ENCODE measurements at places on chromosomes 5 and 9.

DNA sequence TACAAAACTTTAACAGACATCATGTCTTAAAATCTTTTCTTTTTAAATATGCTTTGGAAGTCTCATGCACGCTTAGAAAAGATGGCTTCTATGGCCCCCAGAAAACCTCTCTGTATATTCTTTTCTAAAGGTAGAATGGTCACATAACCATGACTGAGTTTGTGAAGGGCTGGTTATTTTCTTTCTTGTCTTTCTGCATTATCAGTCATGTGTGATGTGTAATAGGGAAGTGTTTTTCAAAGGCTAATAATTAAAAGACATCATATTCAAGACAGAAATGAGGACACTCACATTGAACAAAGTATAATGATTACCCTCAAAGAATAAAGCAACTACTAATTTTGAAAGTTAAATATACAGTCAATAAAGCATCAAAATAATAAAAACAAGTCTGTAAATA lies 253.4 kb downstream of the TRPM3 start:
- no peak for DNase-seq

DNA sequence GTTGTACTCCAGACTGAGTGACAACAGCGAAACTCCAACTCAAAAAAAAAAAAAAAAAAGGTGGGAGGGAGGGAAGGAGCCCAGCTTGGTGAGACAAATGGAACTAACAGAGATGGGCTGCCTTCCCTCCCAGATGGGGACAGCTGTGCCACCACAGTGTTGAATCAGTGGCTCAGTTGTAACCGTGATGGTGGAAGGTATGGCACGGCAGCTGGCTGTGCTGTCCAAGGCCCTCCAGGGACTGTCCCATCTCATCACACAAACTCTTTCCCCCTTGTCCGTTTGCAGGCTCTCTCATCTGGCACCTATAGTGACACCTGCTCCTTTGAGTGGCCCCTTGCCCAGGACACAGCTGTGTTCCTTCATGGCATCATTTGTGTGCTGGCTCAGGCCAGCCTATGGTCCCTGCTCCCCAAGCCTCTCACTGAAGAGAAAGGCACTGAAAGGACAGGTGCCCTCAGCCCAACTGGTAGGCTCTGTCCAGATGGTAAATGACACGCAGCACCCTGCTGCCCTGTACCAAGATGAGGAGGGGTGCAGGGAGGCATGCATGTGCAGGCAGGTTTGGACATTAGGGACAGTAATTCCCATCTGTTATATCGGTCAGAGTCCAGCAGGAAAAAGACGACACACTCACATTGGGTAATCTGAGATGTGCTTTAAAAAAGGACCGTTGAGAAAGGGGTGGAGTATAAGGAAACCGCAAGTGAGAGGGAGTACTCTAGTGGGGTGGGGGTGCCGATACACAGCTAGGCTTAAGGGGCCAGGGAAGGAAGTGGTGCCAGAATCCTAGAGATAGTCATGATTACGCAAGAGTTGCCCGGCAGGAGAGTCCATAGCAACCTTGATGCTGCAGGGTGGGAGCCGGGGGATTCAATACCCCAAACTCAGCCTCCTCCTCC lies 4.3 kb downstream of the SMIM33 start:
- peak; percentile 68 for DNase-seq

DNA sequence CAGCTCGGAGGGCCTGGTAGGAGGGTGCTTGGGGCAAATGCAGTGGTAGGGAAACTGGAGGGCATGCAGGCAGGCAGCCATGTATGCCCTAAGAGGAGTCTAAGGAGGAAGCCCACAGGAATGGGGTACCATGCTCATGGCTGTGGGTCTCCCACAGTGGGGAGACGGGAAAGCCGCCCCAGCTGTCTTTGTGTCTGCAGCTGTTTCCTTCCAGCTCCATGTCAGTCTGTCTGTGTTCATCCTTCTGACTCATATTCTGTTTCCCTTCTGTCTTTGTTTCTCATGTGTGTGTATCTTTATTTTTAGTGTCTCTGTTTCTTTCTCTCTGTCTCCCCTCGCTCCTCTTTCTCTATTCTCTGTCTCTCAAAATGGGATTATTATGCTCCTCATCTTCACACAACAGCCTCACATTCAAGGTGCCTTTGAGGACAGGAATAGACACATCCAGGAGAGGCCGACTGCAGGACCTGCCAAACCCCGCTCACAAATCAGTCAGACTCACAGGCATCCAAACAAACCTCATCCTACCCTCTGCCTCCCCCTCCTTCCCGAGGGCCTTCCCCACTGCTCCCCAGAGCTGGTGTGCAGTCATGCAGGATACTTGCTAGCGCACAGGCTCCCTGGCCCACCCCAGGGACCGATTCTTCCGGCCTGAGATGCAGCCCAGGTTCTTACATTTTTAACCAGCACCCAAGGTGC lies 68.4 kb upstream of the RARS1 start:
- no peak for DNase-seq

DNA sequence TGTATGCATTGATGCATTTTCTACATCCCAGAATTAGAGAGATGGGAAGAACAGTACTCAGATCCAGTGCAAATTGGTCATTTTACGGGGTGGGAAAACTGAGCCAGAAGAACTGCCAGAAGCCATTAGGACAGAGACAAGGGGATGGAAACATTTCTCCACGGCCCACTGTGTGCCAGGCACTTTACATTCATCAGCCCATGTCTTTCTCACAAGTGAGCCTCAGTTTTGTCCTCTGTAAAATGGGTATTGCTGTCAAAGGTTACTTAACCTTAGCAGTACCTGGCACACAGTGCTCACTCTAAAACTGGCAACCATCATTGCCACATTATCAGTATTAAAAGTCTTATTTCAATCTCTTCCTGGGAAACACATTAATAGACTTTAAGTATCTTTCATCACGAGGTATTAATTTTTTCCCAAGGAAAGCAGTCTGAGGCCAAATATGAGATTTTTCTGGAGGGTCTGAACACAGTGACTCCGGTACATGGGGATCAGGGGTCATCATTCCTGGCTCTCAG lies 5.2 kb downstream of the DUSP1 start:
- DNase-seq: no peak

- no peak for DNase-seq
Observed at GRCh38 chr5:113171520-113171919, 194.9 kb downstream of the DCP2 start.

DNA sequence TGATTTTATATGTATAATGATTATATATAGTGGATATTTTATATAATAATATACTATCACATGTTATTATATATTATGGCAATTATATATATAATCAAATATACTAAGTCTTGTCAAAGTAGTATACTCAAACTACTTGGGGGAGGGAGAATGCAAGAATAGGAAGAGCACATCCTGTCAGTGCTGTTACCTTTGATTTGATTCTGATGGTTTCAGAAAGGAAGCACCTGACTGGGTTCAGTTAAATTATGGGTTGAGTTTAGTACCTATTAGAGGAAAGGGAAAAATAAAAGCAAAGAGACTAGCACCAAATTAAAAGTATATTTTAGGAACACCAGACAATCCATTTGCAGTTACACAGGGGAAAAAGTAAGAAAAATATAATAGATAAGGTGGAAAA lies 107.6 kb downstream of the GRIA1 start:
- no peak for DNase-seq

DNA sequence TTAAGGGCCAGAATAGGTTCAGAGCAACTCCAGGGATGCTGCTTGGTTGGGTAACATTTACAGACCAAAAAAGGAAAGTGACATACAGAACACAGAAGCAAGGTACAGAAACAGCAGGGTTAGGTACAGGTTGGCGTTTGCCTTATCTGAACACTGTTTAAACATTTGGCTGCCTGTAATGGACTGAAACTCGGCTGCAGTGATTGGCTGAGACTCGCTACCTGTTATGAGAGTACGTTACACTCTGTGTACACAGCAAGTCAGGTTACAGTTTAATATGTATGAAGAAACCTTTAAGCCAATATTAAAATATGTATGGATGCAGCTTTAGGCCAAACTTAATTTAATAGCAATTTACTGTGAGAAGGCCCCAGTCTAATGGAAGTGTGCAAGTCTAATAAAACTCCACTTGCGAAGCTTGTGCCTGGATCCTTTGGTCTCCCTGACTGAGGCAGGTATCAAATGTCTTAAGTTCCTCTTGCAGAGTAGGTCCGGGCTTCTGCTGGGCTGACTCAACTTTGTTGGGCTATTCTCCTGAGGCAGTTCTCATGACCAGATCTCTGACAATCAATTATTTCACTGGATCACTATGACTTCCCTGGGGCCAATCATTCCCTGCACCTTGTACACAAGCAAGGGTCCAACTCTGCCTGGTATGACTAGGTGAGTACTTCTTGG lies 204.9 kb downstream of the ZNF462 start:
- DNase-seq: no peak

- DNase-seq: no peak
Observed at GRCh38 chr9:93020771-93021670, 37.5 kb upstream of the SUSD3 start.

DNA sequence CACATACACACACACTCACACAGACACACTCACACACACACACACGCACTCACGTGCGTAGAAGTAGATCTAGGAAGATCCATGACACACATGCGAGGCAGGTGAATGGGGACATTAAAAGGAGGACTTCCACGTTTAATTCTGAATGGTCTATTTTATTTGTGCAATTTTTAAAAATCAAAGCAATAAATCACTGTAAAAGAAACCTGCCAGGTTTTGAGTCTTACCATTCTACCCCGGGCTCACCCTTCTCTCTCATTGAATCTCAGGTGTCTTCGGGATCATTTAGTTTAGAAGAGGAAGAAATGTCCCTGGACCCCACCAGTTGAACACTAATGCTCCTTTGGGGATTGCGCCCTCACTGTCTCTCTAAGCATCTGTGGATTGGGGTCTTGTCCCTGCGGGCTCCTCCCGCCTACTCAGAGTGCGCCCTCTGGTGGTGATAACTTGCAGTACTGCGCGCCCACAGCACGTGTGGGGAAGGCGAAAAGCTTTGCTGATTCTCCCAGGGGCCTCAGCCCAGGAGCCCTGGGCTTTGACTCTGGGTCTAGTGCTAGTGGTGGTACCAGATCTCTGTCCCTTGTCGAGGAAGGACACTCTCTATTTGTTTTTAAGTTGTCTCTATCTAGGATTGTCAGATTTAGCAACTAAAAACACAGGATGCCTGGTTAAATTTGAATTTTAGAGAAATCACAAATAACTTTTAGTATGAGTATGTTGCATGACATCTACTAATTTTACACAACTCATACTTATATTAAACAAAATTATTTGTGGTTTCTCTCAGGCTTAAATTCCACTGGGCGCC lies 34.8 kb downstream of the BOD1 start:
- peak; percentile 39 for DNase-seq

GRCh38 chr5:994272-994607 lies 14.4 kb upstream of the NKD2 start:
- DNase-seq: no peak

GRCh38 chr9:86402591-86402990 lies 48.4 kb upstream of the TUT7 start:
- no peak for DNase-seq

DNA sequence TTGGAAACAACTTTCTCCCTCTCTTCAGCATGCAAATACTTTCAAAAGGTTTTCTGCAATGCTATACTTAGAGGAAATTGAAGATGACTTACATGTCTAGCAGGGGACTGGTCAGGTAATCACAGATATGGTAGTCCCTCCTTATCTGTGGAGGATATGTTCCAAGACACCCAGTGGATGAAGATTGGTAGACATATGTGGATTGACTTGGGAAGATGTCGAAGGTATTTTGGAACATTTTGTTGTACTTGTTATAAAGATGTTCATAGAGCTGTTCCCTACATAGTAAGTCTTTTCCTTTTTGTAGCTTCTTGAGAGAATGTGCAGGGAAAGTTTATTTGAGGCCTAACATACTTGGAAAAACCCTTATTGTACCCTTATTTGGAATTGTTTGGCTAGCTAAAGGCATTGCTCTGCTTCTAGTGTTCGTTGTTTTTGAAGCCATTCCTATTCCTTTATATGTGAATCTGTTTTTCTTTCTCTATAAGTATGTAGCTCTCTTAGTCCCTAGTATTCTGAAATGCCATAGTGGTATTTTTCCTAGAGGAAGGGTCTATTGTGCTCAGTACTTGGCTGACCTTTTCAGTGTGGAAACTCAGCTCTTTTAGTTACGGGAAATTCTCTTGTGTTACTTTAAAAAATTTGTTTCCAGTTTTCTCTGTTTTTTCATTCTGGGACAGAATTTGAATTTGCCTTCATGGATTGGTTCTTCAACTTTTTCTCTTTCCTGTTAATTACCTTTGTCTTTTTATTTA lies 25.7 kb downstream of the GPR151 start:
- no peak for DNase-seq

DNA sequence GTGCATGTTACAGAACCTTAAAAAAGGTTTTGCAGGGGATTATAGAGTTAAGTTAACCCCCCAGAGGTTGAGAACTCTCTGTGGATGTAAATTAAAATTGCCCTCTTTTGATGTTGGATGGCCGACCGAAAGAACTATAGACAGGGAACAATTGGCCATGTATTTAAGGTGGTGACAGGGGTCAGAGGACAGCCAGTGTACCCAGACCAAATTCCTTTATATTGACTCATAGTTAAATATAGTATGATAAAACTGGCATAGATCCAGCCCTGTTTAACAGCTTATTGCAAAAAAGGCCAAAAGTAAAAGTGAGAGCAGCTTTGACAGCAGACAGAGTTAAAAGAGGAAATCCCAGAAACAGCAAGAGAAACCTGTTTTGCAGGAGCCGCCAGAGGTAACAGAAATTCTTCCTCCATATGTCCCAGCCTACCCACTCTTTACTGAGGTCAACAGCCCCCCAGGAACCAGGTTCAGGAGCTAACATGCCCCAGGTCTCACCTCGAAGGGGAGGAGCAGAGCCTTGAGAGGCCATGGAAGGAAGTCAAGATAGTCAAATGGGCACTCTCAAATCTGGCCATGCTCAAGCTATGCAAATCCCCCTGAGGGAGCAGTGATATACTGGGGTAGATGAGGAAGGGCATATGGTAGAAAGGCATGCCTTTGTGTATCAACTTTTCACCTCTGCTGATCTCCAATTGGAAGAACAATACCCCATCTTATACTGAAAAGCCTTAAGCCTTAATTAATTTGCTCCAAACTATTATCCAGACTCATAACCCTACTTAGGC lies 156.4 kb upstream of the COX7C start:
- DNase-seq: no peak

DNA sequence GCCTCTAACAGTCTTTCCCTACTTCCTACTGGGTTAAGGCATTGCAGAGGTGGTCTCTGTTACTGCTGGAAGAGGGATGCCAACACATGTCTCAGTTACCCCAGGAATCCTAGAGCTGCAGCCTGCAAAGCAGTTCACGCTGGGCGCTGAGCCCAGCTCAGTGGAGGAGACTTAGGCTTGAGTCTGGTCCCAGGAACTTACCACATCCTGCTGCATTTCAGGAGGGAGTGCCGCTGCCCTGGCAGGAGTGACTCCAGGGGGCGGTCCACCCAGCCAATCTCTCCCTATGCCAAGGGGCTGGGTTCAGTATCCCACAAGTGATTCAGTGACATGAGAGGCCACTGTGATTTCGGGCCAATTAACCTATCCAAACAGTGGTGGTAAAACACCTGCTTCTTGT lies 7.6 kb downstream of the TTC16 start:
- DNase-seq: peak; percentile 77

- DNase-seq: no peak
Observed at GRCh38 chr5:89840906-89841305, 568.6 kb downstream of the CETN3 start.

- DNase-seq: no peak
Observed at GRCh38 chr9:21871256-21871975, 69.0 kb downstream of the MTAP start.

Data from EL (cell line).